ENCODE measurements at places on chromosomes 1 and 21. TPM values are rescaled to one million over a fixed set of nuclear protein-coding genes. Genes with fewer than 3 reads are reported as not detected.

The FCRL2 gene
- total RNA-seq: not detected

The UBE4B gene
- 38.7 TPM for total RNA-seq

The TMPRSS15 gene
- total RNA-seq: 0.61 TPM

The PPIH gene
- 28.1 TPM for total RNA-seq

The NR1I3 gene
- total RNA-seq: not detected

The RCSD1 gene
- 26.2 TPM for total RNA-seq

The DEGS1 gene
- 94.4 TPM for total RNA-seq

The NHLH2 gene
- total RNA-seq: 2.8 TPM

The U2AF1 gene
- total RNA-seq: 25.7 TPM

The TMEM39B gene
- total RNA-seq: 7.2 TPM

The CFAP45 gene
- total RNA-seq: 9.2 TPM

The SON gene
- total RNA-seq: 232 TPM

The SELE gene
- total RNA-seq: 7.8 TPM

The CELF3 gene
- 13.9 TPM for total RNA-seq

The LPAR3 gene
- total RNA-seq: 14.1 TPM

All from spinal cord (tissue), 10 donors.